Stimulated activated naive CD8-positive, alpha-beta T cell treated with anti-CD3 and anti-CD28 coated beads, Interleukin-15, amount 100 ng/mL, for 72 hours (primary cell): ENCODE measurements at places on chromosomes 4 and X.

GRCh38 chr4:69601065-69601464, 38.4 kb downstream of the UGT2A2 start:
- DNase-seq: no peak

GRCh38 chr4:87042986-87043820, 108.4 kb downstream of the AFF1 start:
- DNase-seq: no peak

- DNase-seq: no peak
Observed at GRCh38 chr4:165204462-165204830, 2.9 kb upstream of the KLHL2 start.

GRCh38 chr4:161121451-161121850, 1042.3 kb downstream of the FSTL5 start:
- DNase-seq: no peak

GRCh38 chrX:3713225-3713936, at the start of gene PRKX:
TSS of gene PRKX (minus strand) at chrX:3713649. CDS start at chrX:3713253, 396 bp downstream.
- DNase-seq: peak; percentile 65

GRCh38 chr4:85107553-85107952, 141.1 kb upstream of the WDFY3 start:
- DNase-seq: no peak

GRCh38 chr4:112523764-112524505, 8.0 kb upstream of the NEUROG2 start:
- peak; percentile 89 for DNase-seq

DNA sequence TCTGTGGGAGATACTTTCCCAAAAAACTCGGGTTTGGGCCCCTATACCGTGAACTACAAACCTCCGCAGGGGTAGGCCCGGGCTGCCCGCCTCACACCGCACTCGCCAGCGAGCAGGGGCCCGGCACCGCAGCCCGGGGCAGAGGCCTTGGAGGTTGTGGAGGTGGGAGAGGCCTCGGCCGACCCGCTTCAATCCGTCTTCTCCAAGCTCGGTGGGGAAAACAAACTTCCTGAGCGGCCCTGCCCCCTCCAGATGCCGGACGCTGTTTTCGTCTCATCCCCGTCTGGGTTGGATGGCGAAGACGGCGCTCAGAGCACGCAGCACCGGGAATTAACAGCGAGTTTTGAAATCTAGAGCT, 442 bp upstream of the MCUB start:
- DNase-seq: peak; percentile 60
